ENCODE measurements at places on chromosomes 7 and 10.

- no peak for DNase-seq
Measured at GRCh38 chr7:37265006-37265405, 183.7 kb downstream of the ELMO1 start.

GRCh38 chr10:106267591-106267990 lies 896.9 kb downstream of the SORCS1 start:
- DNase-seq: no peak

DNA sequence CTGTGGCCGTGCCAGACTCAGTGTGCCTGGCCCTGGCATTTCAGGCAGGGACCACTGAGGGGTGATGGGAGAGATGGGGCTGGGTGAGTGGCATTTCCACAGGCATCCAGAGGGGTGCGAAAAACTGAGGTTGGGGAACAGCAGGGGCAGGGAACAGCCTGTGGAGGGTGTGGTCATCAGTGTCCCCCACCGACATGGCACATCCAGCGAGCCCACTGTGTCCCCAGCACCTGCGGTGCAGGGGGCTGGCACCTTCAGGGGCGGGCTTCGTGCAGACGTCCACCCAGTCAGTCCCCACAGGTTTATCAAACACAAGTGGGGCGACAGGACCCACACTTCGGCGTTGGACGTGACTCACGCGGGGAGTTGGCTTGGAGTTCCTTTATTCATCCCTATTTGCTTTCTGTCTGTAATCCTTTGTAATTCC lies 14.8 kb downstream of the CUX1 start:
- DNase-seq: no peak

DNA sequence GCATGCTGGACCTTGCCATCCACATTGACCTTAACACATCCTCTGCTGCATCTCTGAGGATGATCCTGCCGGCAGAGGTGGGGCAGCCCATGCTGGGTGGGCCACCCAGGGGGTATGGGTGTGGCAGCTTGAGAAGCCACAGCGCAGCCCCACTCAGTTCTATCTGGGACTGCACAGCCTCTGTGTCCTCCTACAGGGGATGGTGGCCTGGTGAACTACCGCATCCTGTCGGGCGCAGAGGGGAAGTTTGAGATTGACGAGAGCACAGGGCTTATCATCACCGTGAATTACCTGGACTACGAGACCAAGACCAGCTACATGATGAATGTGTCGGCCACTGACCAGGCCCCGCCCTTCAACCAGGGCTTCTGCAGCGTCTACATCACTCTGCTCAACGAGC lies 12.2 kb upstream of the C10orf105 start:
- DNase-seq: no peak

DNA sequence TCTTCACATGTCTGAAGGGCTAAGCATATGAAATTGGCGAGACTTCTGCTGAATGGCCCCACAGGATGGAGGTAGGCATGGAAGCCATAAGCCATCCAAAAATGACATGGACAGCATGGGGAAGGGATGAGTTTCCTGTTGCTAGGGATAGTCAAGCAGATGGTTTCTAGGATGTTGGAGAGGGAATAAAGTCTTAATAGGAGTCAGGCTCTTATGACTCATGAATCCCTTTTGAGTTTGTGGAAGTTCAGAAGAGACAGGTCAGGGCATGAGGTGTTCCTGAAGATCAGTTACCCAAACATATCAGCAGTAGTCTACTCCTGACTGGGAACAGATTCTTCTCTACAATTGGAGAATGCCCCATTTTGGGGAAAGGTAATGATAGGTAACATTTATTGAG lies 243.9 kb downstream of the REEP3 start:
- no peak for DNase-seq

DNA sequence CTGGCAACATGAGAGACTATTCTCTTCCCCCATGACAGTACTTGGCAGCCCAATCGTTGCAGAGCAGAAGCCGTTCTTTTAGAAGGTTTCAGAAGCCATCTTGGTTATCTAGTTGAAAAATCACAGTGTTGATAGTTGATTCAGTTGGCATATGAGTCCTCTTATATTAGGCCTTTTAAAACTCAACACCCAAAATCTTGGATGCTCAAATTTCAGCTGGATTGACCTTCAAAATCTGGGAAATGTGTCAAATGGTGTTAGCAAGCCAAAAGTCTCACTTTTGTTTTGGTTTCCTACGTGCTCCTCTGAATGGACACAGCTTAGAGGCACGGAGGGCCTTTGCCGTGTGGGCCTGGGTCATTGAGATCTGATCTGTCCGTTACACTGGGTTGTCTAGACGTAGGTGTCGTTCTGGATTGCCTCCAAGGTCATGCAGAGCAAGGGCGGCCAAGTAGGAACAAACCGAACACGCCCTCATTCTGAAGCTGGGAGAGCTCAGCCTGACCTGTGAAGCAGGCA lies 59.3 kb upstream of the BMPER start:
- DNase-seq: no peak

DNA sequence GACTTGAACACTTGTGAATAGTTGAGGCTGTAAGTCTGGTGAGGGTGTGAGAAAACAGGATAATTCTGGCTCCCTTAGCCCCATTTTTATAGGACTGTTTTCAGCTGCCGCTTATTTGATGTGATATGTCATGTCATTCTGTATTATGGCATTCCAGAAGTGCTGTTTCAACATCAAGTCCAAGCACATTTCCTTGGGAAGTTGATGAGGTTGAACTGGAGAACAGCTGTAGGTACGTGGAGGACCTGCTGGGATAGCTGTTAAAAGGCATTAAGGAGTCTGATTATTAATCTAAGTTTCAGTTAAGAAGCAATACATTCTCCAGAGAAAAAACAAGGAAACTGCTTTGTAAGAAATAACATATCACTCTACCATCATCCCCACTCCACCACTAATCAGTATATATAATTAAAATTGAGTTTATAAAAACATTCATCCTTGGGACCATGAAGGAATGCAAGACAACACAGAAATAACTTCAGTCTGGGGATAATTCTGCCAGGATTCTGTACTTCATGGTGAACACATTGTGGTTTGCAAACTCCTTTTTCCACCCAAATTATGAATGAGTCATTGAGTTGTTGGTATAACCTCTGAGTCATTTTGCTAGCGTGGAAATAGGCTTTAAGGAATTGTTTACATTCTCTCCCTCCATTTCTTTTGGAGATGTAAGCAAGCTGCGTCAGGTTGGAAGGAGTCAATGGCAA lies 39.9 kb upstream of the TMEM229A start:
- no peak for DNase-seq

- DNase-seq: no peak
Measured at GRCh38 chr10:122181041-122181732, 89.9 kb upstream of the BTBD16 start.

DNA sequence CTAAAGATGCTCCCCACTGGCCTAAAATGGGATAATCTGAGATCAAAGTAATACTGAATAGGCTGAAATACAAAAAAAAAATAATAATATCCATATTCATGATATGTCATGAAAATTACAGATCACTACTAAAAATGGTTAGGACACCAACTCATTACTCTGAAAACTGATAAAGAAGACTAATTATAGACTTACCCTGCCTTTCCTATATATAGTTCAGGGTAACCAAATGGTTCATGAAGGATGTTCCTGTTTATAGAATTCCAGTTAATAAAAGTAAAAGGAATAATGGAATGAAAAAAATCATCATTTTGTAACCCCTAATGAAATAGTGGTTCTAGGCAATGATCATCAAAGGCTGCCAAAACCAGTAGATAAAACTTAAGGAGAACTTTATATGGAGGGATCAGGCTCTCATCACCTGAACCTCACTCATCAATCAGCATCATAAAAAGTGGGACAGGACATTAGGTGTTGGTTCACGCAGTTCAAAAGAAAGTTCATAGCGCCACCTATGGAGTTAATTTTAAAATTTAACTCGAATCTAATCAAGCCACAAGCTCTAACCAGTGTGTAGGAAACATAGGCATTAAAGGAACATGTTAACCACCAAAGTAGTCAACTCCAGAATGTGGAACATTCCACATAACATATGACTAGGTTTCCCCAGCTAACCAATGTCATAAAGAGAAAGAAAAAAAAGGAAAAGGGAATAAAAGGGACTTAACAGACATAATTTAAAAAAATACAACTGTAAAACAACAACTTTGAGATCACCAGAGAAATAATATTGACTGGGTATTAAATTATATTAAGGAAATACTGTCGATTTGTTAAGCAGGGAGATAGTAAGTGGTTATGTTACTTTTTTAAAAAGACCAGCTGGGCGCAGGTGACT lies 35.7 kb downstream of the P4HA1 start:
- DNase-seq: no peak

- DNase-seq: no peak
Measured at GRCh38 chr10:71436268-71437125, 39.8 kb downstream of the CDH23 start.

DNA sequence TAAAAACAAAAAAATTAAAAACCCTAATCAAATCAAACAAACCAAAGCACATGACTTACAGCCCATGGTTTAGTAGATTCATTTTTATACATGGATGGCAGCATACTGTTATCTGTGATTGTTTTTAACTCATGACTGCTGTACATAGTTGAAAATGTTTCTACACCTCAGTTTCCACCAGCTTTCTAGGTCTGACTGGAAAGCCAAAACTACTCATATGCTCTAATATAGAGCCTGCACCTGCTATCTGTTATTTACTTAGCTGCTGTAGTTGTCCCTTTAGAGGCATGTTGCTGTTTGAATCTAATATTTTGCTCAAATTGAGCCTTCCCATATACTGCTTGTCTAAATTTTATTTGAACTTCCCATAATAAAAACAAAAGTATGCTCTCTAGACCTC lies 289.9 kb upstream of the LRRN3 start:
- DNase-seq: no peak

DNA sequence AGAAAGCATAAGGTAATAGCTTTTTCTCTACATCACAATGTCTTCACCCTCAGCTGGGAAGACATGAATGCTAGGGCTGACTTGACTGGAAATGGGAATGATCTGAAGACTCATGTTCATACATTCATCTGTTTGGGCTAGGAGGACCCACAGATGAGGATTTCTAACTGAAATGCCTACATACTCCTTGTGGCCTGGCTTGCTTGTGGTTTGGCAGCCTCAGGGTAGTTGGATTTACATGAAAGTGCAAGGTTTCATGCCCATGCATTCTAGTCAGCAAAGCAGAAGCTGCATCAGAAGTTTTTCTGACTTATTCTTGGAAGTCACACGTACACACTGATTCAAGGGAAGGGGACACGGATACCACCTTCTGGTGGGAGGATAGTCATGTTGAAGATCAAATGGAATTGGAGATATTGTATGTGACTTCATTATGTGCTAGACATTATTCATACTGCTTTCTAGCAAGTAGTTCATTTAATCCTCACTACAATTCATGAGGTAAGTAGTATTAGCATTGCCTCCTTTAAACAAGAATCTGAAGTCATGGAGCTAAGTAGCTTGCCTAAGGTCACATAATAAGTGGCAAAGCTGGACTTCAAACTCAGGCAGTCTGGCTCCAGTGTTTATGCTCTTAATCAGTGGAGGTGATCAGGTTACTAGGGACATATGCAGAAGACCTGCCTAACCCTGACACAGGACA lies 957.0 kb downstream of the LRMDA start:
- DNase-seq: no peak

GRCh38 chr7:12199363-12199762 lies 11.7 kb upstream of the TMEM106B start:
- no peak for DNase-seq

DNA sequence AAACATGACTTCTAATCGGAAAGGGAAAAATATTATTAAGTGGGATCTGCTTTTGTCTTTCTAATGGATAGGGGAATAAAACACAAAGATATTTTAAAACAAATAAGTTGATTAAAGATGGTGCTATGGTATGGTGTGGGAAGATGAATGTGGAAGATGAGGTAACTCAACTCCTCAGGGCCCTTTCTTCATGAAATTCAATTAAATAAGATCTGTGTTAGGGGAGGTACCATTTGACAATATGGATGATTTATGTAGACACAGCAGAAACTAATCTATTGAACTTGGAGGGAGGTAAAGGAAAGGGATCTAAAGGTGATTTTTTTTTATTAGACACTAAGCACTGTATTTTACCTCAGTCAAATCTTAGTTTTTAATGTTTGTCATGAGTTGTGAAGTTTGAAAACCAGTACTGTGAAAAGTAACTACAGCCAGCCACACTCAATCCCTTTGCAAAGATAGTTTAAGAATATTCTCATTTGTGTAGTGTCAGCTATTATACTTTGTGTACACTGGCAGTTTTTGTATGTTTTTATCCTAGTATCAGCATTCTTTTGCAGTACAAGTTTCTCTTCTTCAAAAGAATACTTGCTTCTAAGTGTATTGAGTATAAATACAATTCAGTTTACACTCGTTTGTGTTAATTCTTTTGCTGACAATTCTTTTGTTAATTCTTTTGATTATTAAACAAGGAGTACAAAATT lies 151.3 kb downstream of the PHF14 start:
- no peak for DNase-seq

DNA sequence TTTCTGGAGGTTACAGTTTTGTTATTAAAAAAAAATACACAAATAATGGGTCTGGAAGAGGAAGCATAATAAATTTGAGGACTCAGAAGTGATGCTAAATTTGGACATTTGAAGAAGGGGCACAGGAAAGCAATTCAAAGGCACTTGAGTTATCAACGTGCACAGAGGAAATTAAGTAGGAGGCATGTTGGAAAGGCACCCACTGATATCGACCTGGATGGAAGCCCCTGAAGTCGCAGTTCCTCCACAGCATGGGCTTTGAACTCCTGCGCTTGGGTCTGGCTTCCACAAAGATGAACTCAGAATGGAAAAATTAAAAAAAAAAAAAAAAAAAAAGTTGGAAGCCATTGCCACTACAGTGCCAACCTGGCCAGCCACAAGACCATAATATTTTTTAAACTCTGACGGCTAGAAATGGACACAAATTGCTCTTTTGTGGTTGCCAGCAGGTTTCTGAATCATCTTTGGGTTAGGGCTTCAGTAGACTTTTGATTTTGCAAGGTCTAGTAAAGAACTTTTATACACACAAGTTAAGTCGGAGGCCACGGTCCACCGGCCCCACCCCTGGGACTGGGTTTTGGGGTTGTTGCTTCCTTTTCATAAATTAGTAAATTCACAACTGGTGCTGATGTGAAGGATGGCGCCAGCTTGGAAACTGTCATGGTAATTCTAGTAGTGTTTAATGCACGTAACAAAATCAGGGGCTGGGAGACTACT lies 21.6 kb downstream of the JCAD start:
- no peak for DNase-seq

GRCh38 chr10:125523347-125523746 lies 159.6 kb downstream of the TEX36 start:
- DNase-seq: no peak

- DNase-seq: no peak
Measured at GRCh38 chr7:46664453-46664852, 743.4 kb upstream of the IGFBP3 start.

- no peak for DNase-seq
Measured at GRCh38 chr7:54778166-54778565, 19.2 kb upstream of the SEC61G start.

Measured in activated CD4-positive, CD25-positive, alpha-beta regulatory T cell treated with anti-CD3 and anti-CD28 coated beads, Interleukin-2, amount 50 U/mL, for 16 hours (primary cell).